HFFc6 (cell line): ENCODE measurements at places on chromosomes 16 and 17. TPM values are rescaled to one million over a fixed set of nuclear protein-coding genes. Genes with fewer than 3 reads are reported as not detected.

DNA sequence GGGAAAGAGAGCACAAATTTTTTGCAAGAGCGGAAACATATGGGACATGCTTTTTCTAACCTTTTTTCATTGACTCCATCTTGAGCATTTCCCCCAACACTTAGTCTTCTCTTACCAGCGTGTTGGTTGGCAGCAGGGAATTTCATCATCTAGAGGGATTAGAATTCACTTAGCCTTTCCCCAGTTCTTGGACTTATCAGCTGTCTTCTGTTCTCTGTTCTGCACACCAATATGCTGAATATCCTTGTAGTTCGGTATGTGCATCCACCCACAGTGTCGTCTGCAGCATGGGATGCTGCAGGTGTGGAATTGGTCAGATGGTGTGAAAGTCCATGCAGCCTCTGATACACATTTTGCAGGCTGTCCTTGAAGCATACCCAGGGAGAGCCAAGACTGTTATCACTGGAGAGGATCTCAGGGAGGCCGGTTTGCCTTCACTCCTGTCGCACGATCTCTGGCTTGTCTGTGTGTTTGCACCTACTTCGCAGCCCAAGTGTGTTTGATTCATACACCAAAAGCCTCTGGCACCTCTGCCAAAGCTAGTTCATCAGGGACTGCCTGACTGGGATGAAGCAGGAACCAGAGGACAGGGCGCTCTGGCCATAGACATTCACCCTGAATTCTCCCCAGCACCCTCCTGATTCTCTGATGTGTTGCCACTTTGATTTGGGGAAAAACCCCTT, 93.3 kb downstream of the SOCS1 start:
- DNase-seq = no peak

- DNase-seq = no peak
Measured at GRCh38 chr17:74641224-74641957, 17.9 kb upstream of the CD300E start.

GRCh38 chr16:66265556-66266141, 100.8 kb upstream of the CDH5 start:
- DNase-seq = no peak

Gene FBXL16
- total RNA-seq = 0.05 TPM in 1 of 3 replicates, not detected in the others

- DNase-seq = no peak
Measured at GRCh38 chr17:40490289-40490853, 11.1 kb downstream of the TNS4 start.

GRCh38 chr17:17547210-17547764, 44.2 kb downstream of the PEMT start:
- no peak for DNase-seq

GRCh38 chr16:57146735-57147134, 39.1 kb downstream of the PSME3IP1 start:
- no peak for DNase-seq
